MCF 10A (cell line): ENCODE measurements at places on chromosomes 3 and 15. TPM values are rescaled to one million over a fixed set of nuclear protein-coding genes. Genes with fewer than 3 reads are reported as not detected.
A peak's percentile ranks its signal among the peaks of the same experiment; 100 is the strongest.

- no peaks in the 10 kb centered on the region for H3K4me1 ChIP-seq
- no peak overlapping the region for H3K4me3 ChIP-seq
- no peak for DNase-seq
- no peak overlapping the region for H3K27ac ChIP-seq
- no peaks in the 10 kb centered on the region for H3K27me3 ChIP-seq
Observed at GRCh38 chr3:63706321-63707085, 54.0 kb downstream of the SNTN start.

- no peaks in the 10 kb centered on the region for H3K27me3 ChIP-seq
- no peak for DNase-seq
- H3K4me1 ChIP-seq, result peaks cover 4% of the 10 kb centered on the region
- H3K36me3 ChIP-seq, result no peaks in the 10 kb centered on the region
Observed at GRCh38 chr15:57767481-57767880, 61.0 kb downstream of the POLR2M start.

GRCh38 chr3:190696777-190697501 is 165.6 kb downstream of the GMNC start:
- H3K27me3 ChIP-seq, result no peaks in the 10 kb centered on the region
- no peak overlapping the region for H3K27ac ChIP-seq
- H3K36me3 ChIP-seq, result no peaks in the 10 kb centered on the region

- DNase-seq, result peak; percentile 23
- no peak overlapping the region for H3K4me3 ChIP-seq
- H3K27me3 ChIP-seq, result no peaks in the 10 kb centered on the region
- peaks cover 9% of the 10 kb centered on the region for H3K36me3 ChIP-seq
- no peak overlapping the region for H3K27ac ChIP-seq
Observed at GRCh38 chr15:96345560-96346399, 15.3 kb downstream of the NR2F2 start.

- no peak overlapping the region for H3K4me3 ChIP-seq
- no peak overlapping the region for H3K27ac ChIP-seq
- H3K36me3 ChIP-seq, result no peaks in the 10 kb centered on the region
- peaks cover 31% of the 10 kb centered on the region for H3K27me3 ChIP-seq
Observed at GRCh38 chr15:86059851-86060250, 19.8 kb upstream of the AGBL1 start.

DNA sequence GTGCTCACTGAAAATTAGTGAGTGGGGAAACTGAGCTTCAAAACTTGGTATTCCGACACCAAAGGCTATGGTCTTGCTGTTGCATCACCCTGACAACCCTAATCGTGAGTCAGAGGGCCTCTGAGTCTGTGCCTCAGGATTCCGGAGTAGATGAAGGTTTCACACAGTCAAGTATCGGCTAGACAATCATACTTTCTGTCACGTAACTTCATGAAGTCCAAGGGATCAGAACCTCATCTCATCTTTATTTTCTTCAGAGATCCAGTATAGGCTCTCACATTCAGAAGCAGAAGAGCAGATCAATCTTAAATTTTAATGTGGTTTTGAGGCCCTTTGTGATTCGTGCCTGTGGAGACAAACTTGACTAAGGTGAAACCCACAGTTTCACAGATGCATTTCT is 26.1 kb upstream of the NECTIN3 start:
- no peak overlapping the region for H3K4me3 ChIP-seq
- no peaks in the 10 kb centered on the region for H3K27me3 ChIP-seq
- peak; percentile 72 for DNase-seq
- no peaks in the 10 kb centered on the region for H3K36me3 ChIP-seq
- H3K27ac ChIP-seq, result no peak overlapping the region

GRCh38 chr3:170689893-170690660 is 104.2 kb upstream of the SLC7A14 start:
- H3K36me3 ChIP-seq, result peaks cover 5% of the 10 kb centered on the region
- H3K27ac ChIP-seq, result peak overlapping the region; percentile 89
- H3K4me3 ChIP-seq, result no peak overlapping the region
- H3K4me1 ChIP-seq, result peaks cover 33% of the 10 kb centered on the region

DNA sequence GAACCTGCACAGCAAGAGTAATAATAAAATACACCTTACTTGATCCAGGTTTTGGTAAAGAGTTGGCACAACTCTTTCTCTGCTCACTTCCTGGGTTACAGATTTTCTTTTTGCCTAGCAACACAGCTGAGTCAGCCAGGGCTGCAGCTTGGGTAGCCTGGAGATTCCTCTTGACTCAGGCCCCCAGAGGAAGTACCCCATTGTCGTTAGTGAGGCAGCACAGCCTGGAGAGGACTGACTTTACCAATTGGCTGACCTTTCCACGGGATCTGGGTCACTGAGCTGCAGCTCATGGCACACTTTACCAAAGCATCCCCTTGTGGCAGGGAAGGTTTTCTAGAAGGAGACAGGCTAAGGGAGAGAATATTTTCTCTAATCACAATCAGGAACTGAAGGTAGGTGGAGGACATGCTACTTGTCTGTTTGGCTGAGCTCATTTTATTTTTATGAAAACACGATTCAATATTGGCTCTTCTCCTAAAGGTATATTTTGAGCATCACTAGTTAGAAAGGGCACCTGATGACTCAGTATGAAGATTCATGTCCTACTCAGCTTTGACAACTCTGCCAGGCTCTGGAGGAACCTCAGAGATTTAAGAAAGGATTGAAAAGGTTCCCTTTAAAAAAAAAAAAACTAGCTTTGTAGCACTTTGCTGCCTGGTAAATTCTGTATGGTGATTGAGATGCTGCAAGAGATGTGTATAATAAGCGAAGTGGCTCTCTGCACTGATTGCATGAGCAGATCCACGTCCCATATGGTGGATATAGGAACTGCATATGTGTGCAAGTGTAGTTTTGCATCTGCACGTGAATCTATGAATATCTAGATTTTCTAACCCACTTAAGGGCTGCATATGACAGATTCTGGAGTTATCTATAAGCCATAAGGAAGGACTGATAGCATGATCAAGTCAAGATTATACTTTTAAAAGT is 124.8 kb downstream of the CHDH start:
- H3K27me3 ChIP-seq, result peaks cover 44% of the 10 kb centered on the region
- no peaks in the 10 kb centered on the region for H3K4me1 ChIP-seq
- H3K36me3 ChIP-seq, result no peaks in the 10 kb centered on the region
- H3K4me3 ChIP-seq, result no peak overlapping the region
- no peak overlapping the region for H3K27ac ChIP-seq

- H3K27me3 ChIP-seq, result no peaks in the 10 kb centered on the region
- H3K4me1 ChIP-seq, result peaks cover 7% of the 10 kb centered on the region
- H3K36me3 ChIP-seq, result no peaks in the 10 kb centered on the region
- DNase-seq, result no peak
- H3K4me3 ChIP-seq, result no peak overlapping the region
Observed at GRCh38 chr15:81611679-81612078, 237.7 kb upstream of the TMC3 start.

DNA sequence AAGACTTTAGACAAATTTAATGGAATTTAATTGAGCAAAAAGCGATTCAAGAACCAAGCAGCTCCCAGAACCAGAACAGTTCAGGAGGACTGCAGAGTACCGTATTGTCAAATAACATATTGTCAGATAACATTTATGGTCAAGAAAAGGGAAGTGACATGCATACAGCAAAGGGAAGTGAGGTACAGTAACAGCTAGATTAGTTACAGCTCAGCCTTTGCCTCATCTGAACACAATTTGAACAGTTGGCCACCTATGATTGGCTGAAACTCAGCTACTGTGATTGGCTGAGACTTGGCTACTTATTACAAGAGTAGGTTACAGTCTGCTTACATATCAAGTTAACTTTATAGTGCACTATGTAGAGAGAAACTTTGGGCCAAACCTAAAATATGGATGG is 21.9 kb downstream of the ZFAND6 start:
- no peak overlapping the region for H3K27ac ChIP-seq
- H3K4me1 ChIP-seq, result peaks cover 16% of the 10 kb centered on the region
- H3K4me3 ChIP-seq, result no peak overlapping the region
- H3K36me3 ChIP-seq, result peaks cover 6% of the 10 kb centered on the region
- no peaks in the 10 kb centered on the region for H3K27me3 ChIP-seq

- H3K27ac ChIP-seq, result no peak overlapping the region
- peaks cover 19% of the 10 kb centered on the region for H3K4me1 ChIP-seq
- peaks cover 18% of the 10 kb centered on the region for H3K27me3 ChIP-seq
- DNase-seq, result no peak
Observed at GRCh38 chr15:69782809-69783208, 314.9 kb downstream of the TLE3 start.

DNA sequence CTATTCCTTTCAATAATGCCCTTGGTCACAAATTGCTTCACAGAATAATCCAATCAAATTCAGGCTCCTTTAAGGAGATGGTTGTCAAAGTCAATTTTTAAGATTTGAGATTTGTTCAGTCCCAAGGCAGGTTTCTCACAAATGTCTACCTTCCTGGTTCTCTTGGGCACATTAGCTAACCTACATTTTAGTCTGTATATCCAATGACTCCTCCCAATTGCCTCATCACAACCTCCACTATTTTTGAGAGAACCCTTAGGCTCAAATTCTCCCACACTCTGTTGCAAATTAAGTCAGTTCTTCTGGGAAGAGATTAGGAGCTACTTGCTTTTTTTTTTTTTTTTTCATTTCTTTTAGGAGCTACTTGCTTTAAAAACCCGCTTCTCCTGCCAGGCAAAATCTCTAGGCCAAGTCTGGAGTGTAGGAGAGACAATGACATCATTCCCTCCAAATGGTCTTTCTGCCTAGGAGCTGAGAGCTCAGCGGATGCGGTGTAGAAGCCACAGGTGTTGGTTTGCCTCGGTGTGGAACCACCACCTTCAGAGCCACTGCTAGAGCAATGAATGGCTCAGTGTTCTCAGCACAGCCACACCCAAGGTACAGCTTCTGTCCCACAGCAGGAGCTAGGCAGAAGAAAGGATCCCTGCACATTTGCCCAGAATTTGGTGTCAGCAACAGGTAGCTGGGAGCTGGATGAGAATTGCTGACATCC is 10.0 kb upstream of the INO80 start:
- no peak overlapping the region for H3K27ac ChIP-seq
- no peaks in the 10 kb centered on the region for H3K4me1 ChIP-seq
- H3K4me3 ChIP-seq, result no peak overlapping the region
- H3K27me3 ChIP-seq, result no peaks in the 10 kb centered on the region

DNA sequence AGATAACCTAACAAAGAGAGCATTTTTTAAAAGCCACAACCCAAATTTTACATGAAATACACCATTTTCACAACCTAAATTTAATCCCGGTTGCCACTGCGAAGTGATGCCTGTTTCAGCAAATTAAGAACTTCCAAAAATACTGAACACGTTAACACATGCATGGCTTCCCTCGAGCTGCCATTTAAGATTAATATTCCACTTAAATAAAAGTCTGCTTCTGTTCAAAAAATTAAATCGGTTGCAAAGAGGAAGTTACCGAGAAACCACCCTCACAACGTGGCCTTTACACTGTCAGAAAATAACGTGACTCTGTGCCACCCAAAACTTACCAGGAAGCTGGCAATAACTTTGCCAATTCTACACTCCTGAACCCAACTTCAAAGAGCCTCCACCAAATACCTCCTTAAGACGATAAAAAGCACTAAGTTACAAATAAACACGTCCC is 1.2 kb downstream of the TBL1XR1 start:
- no peaks in the 10 kb centered on the region for H3K27me3 ChIP-seq
- peaks cover 28% of the 10 kb centered on the region for H3K4me1 ChIP-seq
- H3K36me3 ChIP-seq, result peaks cover 9% of the 10 kb centered on the region
- peak; percentile 29 for DNase-seq
- peak overlapping the region; percentile 97 for H3K4me3 ChIP-seq

- H3K4me1 ChIP-seq, result no peaks in the 10 kb centered on the region
- H3K27ac ChIP-seq, result no peak overlapping the region
- no peak for DNase-seq
- no peaks in the 10 kb centered on the region for H3K36me3 ChIP-seq
- H3K4me3 ChIP-seq, result no peak overlapping the region
Observed at GRCh38 chr3:94217406-94217805, 154.5 kb downstream of the NSUN3 start.

DNA sequence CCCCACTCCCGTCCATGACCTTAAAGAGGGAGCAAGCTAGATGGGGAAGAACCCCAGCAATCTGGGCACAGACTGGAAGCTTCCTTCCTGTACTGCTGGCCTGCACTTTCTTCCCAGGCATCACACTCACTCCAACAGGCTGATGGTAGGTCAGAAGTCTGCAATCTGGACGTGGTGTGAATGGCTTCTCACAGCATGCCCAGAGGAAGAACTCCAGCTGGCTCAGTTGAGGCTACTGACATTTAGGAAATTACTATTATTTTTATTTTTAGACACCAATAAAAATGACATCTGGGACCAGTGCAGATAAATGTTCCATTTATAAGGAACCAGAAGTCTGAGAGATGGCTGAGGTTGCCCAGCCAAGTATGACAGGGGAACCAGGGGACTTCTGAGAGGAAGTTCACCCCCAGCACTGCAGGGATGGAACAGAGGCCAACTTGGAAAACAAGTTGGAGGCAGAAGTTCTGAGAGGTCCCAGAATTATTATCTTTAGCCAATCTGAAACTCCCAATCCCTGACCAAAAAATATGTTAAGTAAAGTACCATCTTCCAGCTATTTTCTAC is 163.8 kb upstream of the CTNNB1 start:
- no peak overlapping the region for H3K27ac ChIP-seq
- H3K36me3 ChIP-seq, result no peaks in the 10 kb centered on the region
- H3K27me3 ChIP-seq, result peaks cover 19% of the 10 kb centered on the region

Gene PLIN1
- 0.09 and 0.17 TPM in 2 replicates for total RNA-seq

Gene ARIH2
- total RNA-seq, result 152 and 167 TPM in 2 replicates

Gene PSTPIP1
- 1.2 TPM in 2 replicates for total RNA-seq

Gene FRMD5
- total RNA-seq, result 0.71 and 0.98 TPM in 2 replicates

Gene GMNC
- not detected in 2 replicates for total RNA-seq

Gene NR1I2
- total RNA-seq, result not detected in 2 replicates
